ENCODE measurements at places on chromosomes 7 and 10. TPM values are rescaled to one million over a fixed set of nuclear protein-coding genes. Genes with fewer than 3 reads are reported as not detected.

OR2A42 gene
- 1.8 TPM for polyA plus RNA-seq

DNA sequence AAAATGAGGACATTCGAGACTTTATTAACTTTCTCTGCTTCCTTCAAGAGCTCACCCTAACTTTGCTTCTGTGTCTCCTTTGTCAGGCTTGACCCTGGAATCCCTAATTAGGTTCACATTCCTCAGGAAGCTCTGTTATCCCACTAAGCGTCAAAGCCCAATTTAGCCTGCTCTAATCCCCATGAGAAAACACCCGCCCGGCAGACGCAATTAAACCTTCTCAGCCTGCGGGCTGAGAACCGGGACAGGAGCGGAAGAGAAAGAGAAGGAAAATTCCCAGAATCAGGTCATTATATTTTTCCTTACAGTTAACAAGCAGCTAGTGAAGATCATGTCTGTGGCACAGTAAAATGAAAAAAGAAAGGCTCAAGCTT lies 93.0 kb downstream of the TNS3 start:
- no peak for DNase-seq

- DNase-seq, result no peak
These were observed 370.0 kb upstream of the IGFBP3 start for GRCh38 chr7:46291050-46291438.

- DNase-seq, result peak; percentile 84
These were observed 9.9 kb downstream of the TTYH3 start for GRCh38 chr7:2641406-2642393.

- no peak for DNase-seq
These were observed 41.9 kb downstream of the PDGFA start for GRCh38 chr7:477626-478220.

DNA sequence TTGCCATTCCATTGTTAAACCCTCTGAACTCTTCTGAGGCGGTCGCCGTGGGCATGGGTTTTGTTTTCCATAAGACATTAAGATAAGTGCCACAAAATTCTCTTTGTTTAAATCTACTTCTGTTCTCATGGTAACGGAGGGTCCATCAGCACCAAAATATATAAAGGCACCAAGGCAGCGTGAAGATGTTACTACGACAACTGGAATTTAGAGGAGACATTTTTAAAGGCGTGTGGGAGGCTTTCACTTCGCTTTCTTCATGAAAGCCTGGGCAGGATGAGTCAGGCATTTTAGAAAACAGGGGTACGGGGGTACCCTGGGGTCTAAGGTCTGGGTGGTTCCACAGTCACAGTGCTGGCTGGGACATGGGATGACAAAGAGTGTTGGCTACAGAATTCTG lies 34.0 kb downstream of the SMKR1 start:
- no peak for DNase-seq

DNA sequence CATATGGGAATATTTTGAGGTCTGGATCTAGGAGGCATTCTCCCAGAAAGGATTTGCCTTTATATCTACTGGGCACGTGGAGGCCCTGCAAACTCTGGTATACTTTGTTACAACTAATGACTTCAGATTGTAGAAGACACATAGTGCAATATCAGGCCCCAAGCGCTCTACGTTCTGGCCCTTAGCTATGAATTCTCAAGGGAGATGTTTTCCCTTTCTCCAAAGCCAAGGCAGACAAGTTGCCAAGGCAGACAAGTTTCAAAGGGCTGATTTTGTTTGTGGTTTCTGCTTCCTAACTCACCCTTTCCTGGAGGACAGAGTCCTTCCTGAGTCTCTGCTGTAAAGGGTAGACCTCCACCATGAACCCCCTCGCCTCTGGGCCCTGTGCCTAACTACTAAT lies 99.4 kb upstream of the CTTNBP2 start:
- no peak for DNase-seq

Data from left kidney (tissue), 8 donors.